Right ventricle myocardium inferior (tissue), 1 donor: ENCODE measurements at places on chromosomes 4 and X. TPM values are rescaled to one million over a fixed set of nuclear protein-coding genes. Genes with fewer than 3 reads are reported as not detected.

Gene PLXNB3
- total RNA-seq = 2.3 TPM

Gene TENM3
- total RNA-seq = 2.9 TPM

Gene DNAAF6
- not detected for total RNA-seq

Gene ADAM29
- total RNA-seq = not detected

Gene PAGE1
- total RNA-seq = not detected

Gene SSX4B
- not detected for total RNA-seq

Gene SUPT20HL2
- not detected for total RNA-seq

Gene XK
- 8.7 TPM for total RNA-seq

Gene SSX2B
- total RNA-seq = not detected

Gene EGF
- 13.1 TPM for total RNA-seq

Gene UBQLN2
- 29.5 TPM for total RNA-seq

Gene SPATA18
- total RNA-seq = 3.1 TPM

Gene CCNG2
- total RNA-seq = 8.5 TPM

Gene PNMA6F
- not detected for total RNA-seq

Gene GAGE12H
- not detected for total RNA-seq

Gene HSD17B13
- 0.22 TPM for total RNA-seq

Gene SSX3
- not detected for total RNA-seq

Gene TMPRSS11D
- total RNA-seq = not detected

Gene ZNF630
- total RNA-seq = 2.4 TPM

Gene ARHGAP6
- 3.8 TPM for total RNA-seq

Gene SYAP1
- 19.0 TPM for total RNA-seq

Gene P2RY8
- total RNA-seq = 1.9 TPM

Gene SETD7
- total RNA-seq = 52.2 TPM

Gene TRIM75
- total RNA-seq = not detected

Gene DUSP21
- not detected for total RNA-seq

Gene SHOX
- total RNA-seq = not detected

Gene BEX2
- 0.73 TPM for total RNA-seq

Gene OTC
- not detected for total RNA-seq

Gene ARHGAP36
- not detected for total RNA-seq

Gene PABPC5
- 0.87 TPM for total RNA-seq

Gene BST1
- total RNA-seq = 3.8 TPM

Gene KDR
- 23.2 TPM for total RNA-seq

Gene RGN
- total RNA-seq = 14.1 TPM

Gene FGFBP2
- total RNA-seq = 2.7 TPM

Gene EVC2
- 1.2 TPM for total RNA-seq

Gene SH3D19
- total RNA-seq = 108 TPM

Gene HMX1
- total RNA-seq = not detected

Gene TRO
- total RNA-seq = 1.8 TPM

Gene SLC25A6
- 145 TPM for total RNA-seq

Gene MAMLD1
- total RNA-seq = 1.8 TPM

Gene GABRQ
- total RNA-seq = not detected

Gene UCHL1
- 7.9 TPM for total RNA-seq

Gene RNF150
- 56.1 TPM for total RNA-seq

Gene ODAPH
- not detected for total RNA-seq

Gene ASB12
- total RNA-seq = 2.5 TPM

Gene BEND2
- total RNA-seq = not detected

Gene NRK
- total RNA-seq = 2.1 TPM

Gene SLC4A4
- 20.3 TPM for total RNA-seq
